Right renal cortex interstitium (tissue), 3 donors: ENCODE measurements at places on chromosomes 5 and 9. TPM values are rescaled to one million over a fixed set of nuclear protein-coding genes. Genes with fewer than 3 reads are reported as not detected.

SLIT3 gene
- polyA plus RNA-seq = 51.1 TPM

TNFSF8 gene
- polyA plus RNA-seq = 0.61 TPM

GRCh38 chr9:84841931-84842330 is 172.4 kb downstream of the NTRK2 start:
- no peak for DNase-seq

DNA sequence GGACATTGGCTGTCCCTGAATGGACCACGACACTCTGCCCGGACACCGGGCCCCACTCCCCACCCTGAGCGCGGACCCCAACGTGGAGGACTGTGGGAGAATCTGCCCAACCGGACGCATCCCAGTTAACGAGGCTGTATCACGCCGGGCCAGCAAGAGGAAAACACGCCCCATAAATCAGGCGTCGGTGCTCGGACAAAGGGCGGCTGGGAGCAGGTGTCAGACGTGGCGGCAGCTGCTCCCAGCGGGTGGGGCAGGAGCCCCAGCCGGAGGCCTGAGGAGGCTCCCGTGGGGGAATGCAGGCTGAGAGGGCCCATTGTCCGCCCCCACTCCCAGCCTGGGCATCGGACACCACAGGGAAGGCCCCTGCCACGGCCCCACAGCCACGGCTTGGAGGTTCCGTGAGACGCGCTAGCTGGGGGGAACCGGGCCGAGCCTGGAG is 19.2 kb downstream of the NOTCH1 start:
- no peak for DNase-seq

DNA sequence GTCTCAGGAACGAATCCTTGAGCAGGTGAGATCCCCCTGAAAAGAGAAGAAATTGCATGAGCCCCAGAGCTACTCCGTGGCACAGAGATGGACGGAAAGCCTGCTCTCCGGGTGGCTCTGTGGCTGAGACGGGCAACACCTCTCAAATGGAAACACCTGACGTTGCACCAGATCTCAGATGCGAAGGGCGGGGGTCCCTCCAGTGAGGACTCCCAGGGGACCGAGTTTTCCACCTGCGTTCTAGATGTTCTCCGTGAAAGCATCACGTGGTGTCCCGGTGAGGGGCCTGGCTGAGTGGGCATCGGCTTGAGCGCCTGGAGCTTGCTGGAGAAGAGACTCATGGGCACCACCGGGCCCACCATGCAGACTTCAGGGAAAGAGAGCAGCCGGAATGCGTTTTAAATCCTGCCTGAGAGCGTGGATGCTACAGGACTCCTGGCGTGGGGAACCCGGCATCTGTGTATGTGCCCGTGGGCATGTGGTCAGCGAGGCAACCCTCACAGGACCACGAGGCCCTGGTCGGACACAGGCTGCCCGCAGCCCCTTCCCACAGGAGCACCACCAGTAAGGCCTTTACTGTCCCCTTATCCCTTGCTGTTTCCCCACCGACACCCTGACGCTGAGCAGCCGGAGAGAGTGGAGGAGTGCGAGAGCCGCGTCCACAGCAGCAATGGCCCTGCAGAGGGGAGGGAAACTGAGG is 378.4 kb upstream of the IRX4 start:
- DNase-seq = no peak
